NCI-H526 (cell line): ENCODE measurements at places on chromosomes 3 and 15.

DNA sequence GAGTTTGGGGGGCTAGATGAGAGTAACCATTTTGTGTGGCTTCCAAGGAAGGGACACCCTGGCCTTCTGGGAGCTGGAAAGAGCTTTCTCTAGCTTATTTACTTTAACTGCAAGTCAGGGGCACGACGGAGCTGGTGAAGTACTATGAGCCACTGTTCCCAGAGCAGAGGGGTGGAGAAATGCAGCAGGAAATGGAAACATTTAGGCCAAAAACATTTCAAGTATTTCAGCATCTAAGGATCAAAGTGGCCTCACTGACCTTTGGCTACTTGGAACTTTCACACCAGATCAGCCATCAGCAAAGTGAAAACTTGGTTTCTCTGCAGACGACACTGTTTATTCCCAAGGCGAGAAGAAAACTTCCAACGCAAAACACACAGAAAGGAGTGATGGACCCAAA, 7.9 kb downstream of the DGKG start:
- no peak for DNase-seq

- peak; percentile 22 for DNase-seq
Measured at GRCh38 chr3:111577798-111578685, 17.1 kb downstream of the ZBED2 start.

- DNase-seq: no peak
Measured at GRCh38 chr3:61464518-61465140, 96.7 kb upstream of the PTPRG start.

DNA sequence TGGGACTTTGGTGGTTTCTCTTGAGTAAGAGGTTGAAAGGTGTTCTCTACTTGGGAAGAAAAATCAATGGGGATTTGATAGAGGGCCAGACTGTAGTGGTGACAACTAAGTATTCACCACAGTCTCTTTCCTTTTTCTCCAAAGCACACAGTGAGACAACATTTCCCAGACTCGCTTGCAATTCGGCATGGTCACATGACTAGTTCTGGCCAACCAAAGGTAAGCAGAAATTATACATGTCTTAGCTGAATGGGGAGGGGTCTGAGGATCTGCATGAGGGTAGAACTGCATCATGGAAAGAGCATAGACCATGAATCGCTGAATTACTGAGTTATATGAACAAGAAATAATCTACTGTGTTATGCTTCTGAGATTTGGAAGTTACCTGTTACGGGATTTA, 144.5 kb upstream of the MYRIP start:
- no peak for DNase-seq

- no peak for DNase-seq
Measured at GRCh38 chr3:13108861-13109260, 35.6 kb upstream of the IQSEC1 start.

GRCh38 chr3:28669870-28670269, 321.2 kb upstream of the AZI2 start:
- no peak for DNase-seq

DNA sequence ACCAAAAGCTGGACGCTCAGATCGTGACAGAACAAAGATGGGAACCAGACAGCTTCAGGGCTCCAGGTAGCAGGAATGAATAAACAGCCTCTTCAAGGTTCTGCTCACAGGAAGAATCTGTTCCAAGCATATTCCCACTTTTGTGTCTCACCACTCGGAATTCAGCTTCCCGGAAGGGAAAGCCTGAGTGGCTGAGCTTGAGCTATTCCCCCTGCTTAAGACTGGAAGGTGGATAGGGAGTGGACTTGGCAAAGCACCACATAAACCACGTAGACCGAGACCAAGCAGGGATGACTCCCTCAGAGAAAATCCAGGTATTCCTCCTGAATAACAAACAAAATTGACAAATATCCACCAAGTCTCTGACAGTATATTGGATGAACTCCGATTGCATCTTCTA, 180.2 kb upstream of the NR2F2 start:
- no peak for DNase-seq

GRCh38 chr15:78921517-78921916, 23.3 kb downstream of the CTSH start:
- DNase-seq: no peak
